ENCODE measurements at places on chromosomes 4 and X.

DNA sequence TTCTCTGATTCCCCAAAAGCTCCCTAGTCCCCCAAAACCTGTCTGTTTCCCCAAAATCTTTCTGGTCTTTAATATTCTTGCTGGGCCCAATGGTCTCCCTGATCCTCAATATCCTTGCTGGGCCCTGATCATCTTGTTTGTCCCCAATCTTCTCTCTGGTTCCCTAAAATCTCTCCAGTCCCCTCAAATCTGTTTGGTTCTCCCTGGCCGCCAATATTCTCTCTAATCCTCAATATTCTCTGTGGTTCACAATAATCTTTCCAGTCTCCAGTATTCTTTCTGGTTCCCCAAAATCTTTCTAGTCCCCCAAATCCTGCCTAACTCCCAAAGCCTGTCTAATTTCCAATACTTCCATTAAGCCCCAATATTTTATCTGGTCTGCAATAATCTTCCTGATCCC, 18.5 kb downstream of the P2RY8 start:
- no peak for DNase-seq

GRCh38 chr4:180814875-180815417, 1428.3 kb upstream of the TENM3 start:
- no peak for DNase-seq

DNA sequence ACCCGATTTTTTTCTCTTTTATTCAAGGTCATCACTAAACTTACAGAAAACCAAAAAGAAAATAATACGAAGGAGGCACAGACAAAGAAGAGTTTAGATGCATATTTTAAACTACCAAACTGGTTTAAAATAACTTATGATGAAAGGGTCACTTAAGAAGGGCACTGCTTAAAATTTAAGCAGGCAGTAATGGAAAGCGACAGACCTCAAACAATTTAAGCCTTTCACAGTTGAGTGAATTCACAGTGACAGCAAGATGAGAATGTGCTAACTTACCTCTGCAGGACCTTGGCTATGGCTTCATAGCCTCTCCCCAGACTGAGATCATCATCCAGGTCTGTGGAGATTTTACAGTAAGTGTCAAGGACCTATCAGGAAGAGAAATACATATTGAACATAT, 112.1 kb downstream of the TTC29 start:
- DNase-seq = no peak

DNA sequence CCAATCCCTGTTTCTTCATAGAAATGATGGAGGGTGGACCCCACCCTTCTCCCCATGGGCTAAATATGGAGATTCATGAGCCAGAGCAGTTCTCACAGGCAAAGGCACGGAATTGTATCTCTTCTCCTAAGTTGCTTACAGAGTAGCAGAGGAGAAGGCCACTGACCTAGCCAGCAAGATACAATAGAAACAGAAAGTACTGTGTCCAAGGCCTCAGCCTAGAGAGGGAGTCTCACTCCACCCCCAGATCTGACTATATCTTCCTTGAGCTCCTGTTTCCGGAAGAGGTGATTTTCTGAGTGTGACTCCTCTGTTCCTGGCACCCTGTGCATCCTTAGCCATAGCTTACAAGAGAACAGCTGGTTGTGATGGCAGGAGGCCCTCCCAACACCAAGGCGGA, at the start of gene FATE1:
Gene FATE1, plus strand, starts transcription at position 284 of the 400 bp plus-strand sequence. Its CDS starts 85 bp downstream, at position 369.
- DNase-seq = no peak

DNA sequence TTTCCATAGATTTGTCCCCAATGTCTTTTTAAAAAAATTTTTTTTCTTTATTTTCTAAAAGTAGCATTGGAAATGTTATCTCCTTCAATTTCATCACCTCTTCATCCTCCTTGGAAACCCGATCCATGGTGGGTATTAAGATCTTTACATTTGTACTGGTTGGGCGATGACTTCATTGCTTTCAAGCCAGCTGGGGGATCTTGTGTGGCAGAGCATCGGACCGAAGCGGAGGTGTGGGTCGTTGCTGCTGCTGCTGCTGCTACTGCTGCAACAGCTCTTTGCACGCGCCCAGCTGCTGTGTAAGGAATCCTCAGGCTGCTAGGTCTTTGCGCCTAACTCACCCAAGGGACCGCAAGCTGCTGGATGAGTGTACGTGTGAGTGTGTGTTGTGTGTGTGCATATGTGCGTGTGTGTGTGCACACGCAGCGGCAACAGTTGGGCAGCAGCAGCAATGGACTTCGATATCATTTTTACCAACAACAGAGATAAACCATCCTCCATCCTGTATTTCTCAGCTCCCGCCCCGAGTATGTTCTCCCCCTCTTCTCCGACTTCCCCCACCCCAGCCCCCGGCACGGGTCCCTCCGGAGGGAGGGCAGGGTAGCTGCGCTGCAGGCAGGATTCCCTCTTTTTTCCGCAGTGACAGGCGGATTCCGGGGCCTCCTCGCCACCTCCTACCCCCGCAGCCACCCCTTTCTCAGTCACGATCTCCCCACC, 768 bp upstream of the CDKL5 start:
- no peak for DNase-seq

DNA sequence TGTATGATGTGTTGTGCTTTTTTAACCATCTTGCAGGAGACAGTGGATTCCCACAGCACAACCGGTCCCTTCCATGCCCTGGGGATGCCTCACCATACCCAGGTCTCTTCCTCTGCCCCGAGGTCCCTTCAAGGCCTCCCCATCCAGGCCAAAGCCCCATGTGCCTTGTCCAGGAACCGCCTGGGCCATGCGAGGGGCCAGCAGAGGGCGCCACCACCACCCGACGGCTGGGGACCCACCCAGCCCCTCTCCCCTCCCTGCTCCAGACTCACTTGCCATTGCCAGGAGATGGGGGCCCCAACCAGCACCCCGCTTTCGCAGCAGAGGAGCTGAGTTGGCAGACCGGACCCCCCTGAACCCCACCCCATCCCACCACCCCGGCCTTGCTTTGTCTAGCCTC, 485.5 kb downstream of the TRAM1L1 start:
- DNase-seq = no peak

- DNase-seq = no peak
Observed at GRCh38 chr4:32499171-32499570, 1779.0 kb downstream of the PCDH7 start.

- DNase-seq = no peak
Observed at GRCh38 chr4:73013310-73013709, 56.2 kb downstream of the COX18 start.

GRCh38 chr4:95544113-95545103, 4.4 kb downstream of the UNC5C start:
- no peak for DNase-seq

GRCh38 chrX:118560489-118560888, 64.9 kb downstream of the DOCK11 start:
- DNase-seq = no peak

DNA sequence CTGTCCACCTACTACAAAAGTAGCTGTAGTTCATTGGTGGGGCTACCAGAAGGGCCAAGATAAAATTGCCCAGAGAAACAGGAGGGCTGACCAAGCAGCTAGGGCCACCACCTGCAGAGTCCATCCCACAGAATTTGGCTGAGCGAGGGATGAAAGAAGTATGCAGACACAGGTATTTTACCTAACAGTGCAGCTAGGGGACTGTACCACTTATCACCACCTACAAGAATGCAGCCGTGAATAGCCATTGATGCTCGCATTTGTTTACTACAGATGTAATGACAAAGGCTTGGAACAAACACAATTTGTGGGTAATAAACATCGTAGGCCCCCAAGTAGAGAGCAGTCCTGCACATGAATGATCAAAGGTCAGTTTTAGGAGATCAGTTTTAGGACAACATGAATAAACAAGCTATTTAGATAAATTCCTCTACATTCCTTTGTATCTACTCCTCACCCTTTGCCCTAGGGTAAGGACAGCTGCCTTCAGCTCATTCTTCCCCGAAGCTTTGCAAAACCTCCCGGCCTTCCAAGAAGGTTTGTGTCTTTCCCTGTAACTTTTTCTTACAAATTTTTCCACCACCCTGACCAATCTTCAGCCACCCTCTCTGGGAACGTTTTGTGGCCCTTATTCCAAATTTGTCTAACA, 49.5 kb downstream of the ZNF718 start:
- DNase-seq = no peak

GRCh38 chr4:15740764-15741404, 37.2 kb upstream of the CD38 start:
- no peak for DNase-seq

DNA sequence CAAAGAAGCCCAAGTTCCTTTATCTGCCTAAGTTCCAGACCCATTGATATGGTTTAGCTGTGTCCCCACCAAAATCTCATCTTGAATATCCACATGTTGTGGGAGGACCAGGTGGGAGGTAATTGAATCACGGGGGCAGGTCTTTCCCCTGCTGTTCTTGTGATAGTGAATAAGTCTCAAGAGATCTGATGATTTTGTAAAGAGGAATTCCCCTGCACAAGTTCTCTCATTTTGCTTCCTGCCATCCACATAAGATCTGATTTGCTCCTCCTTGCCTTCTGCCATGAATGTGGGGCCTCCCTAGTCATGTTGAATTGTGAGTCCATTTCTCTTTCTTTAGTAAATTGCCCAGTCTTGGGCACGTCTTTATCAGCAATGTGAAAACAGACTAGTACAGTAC, 860.2 kb downstream of the FSTL5 start:
- no peak for DNase-seq

- no peak for DNase-seq
Observed at GRCh38 chr4:166675411-166675810, 558.9 kb downstream of the SPOCK3 start.

DNA sequence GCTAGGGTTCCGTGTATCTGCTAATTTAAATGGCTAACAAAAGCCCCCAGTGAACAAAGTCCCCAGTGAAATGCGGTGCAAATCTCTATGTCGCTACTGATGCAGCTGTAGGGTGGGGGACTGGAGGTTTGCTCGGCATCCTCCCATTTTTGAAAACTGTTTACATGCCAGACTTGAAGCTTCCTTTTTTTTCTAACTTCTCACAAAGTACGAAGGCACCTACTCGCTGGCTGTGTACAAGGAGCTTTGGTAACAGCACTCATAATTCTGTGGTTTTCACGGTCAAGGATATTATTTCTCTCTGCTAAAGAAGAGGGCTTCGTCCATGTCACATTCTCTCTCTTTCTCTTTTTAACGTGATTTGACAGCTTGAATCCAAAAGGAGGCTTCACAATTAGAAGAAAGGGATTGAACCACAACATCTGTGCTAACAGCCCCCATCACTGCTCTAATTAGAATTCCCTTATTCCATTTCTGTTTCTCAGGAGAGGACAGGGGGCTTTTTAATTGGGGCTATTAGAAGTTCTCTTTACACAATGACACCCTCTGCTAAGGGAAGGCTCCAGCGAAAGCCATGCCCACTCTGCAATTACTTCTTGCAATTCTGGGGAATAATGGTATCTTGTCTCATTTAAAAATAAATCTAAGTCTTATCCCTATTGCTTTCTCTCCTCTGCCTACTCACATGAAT, 46.7 kb downstream of the TMEM156 start:
- DNase-seq = no peak

DNA sequence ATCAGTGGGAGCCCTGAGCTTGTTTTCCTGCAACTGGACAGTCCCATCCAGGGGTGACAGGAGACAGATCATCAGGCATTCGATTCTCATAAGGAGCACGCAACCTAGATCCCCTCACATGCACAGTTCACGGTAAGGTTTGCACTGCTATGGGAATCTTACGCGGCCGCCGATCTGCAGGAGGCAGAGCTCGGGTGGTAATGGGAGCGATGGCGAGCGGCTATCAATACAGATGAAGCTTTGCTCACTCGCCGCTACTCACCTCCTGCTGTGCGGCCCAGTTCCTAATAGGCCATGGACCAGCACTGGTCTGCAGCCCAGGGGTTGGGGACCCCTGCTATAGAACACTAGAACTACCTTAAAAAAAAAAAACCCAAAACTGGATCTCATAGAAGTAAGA, 45.4 kb downstream of the ARSD start:
- no peak for DNase-seq

DNA sequence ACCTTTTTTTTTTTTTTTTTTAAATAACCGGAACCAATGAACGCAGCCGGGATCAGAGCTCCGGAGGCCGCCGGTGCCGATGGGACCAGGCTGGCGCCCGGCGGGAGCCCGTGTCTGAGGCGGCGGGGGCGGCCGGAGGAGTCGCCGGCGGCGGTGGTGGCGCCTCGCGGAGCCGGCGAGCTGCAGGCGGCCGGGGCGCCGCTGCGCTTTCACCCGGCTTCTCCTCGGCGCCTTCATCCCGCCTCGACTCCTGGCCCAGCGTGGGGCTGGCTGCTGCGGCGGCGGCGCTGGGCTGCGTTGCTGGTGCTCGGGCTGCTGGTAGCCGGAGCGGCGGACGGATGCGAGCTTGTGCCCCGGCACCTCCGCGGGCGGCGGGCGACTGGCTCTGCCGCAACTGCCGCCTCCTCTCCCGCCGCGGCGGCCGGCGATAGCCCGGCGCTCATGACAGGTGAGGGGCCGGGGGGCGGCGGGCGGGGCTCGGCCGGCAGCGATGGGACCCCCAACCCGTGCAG, 337 bp downstream of the STIM2 start:
- peak; percentile 21 for DNase-seq

DNA sequence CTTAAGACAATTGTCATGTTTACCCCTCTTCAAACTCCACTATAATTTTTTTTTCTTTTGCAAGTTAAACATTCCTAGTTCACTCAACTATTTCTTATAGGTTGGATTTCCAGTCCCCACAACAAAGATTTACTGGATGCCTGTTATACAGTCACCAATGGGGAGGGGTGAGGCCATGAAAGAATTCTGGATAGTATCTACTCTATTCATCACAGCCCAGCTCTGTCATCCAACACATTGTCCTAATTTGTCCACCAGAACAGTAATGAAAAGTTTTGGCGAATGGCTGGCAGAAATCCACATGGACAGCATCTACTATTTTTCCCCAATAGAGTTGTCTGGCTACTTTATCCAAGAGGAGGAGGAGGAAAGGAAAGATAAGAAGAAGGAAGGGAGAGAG, 192.7 kb upstream of the S100G start:
- DNase-seq = no peak

GRCh38 chr4:5730993-5731990, 20.3 kb downstream of the EVC start:
- no peak for DNase-seq

DNA sequence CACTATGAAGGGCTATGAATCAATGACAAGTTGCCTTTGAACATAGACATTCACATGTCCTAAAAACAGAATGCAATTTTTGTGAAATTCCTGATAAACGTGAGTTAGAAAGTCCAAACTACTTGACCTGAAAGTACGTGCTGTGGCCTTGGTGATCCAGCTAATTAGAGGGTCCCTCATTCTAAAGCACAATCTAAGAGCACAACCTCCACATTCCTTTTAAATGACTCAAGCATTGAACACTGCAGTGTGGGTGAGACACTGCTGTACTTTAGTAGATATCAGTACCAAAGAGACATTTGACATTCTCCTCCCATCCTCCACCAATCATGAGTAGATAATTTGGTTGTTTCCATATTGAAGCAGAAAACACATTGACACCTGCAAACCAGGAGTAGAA, 73.5 kb downstream of the FAM47B start:
- no peak for DNase-seq

DNA sequence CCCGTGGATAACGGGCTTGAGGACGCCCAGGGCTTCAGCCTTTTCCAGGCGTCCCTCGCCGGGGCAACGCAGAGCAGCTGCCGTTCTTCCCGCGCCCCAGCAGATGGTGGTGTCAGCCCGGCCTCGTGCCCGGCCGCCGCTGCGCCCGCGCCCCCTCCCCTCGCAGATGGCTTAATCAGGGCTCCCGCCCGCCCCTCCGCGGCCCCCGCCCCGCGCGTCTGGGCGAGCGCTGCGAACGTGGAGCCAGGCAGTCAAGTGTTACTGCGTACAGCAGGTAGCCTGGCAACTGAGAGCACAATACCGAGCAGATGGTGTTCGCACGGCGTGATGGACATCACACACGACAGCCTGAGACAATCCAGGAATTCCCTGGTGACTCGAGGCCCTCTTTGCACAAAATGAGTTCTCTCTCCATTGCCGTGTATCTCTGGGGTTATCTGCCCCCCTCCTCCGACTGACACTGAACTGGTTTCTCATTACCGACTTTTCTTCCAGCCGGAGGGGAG, 69.3 kb downstream of the MGST2 start:
- DNase-seq = peak; percentile 52

Measured in GM12892 (cell line).